Prostate gland (tissue), 2 donors: ENCODE measurements at places on chromosomes 7 and 10. TPM values are rescaled to one million over a fixed set of nuclear protein-coding genes. Genes with fewer than 3 reads are reported as not detected.

HMX2 gene
- 1.0 TPM for total RNA-seq

NYAP1 gene
- 0.73 TPM for total RNA-seq

NME8 gene
- total RNA-seq = 0.91 TPM

CYP3A4 gene
- not detected for total RNA-seq

ASB10 gene
- total RNA-seq = not detected

RPEL1 gene
- not detected for total RNA-seq

CLEC2L gene
- not detected for total RNA-seq

ANKRD1 gene
- total RNA-seq = 20.0 TPM

GSAP gene
- 13.0 TPM for total RNA-seq

LEP gene
- not detected for total RNA-seq

- DNase-seq = no peak
Observed at GRCh38 chr10:21401196-21401595, 124.3 kb downstream of the SKIDA1 start.

DNA sequence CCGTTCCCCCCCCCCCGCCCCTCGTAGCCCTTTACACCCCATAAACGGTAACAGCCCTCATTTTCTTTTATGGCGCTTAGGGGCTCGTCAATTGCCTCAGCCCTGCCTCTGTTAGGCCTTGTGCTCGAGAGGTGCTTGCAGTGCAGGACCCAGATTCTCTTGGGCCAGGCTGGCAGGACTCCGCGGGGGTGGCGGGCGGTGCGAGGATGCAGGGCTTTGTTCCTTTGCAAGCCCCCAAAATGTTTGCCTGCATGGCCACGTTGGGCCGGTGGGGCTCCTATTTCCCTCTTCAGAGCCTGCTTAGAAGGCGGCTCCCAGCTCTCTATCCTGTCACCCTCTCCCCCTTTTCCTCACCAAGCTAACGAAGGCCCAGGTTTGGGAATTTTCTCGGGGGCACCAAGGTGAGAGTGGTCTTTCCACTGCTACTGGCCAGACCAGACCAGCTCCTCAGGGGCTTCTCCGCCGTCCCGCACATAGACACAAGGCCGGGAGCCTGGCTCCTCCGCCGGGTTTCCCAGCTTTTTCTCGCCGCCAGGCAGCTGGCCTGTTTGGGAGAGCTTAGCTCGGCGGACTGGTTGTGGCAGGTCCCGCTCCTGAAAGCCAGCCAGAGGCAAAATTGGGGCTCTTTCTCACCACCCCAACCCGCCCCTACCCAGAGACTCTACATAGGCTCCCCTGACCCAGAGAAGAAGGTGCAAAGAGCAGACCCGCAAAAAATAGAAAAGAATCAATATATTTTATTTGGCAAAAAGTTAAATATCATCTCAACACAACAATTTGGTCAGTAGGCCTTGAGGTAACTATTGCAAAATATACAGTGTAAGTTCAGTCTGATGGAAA lies 3.4 kb downstream of the HOXA9 start:
- no peak for DNase-seq

DNA sequence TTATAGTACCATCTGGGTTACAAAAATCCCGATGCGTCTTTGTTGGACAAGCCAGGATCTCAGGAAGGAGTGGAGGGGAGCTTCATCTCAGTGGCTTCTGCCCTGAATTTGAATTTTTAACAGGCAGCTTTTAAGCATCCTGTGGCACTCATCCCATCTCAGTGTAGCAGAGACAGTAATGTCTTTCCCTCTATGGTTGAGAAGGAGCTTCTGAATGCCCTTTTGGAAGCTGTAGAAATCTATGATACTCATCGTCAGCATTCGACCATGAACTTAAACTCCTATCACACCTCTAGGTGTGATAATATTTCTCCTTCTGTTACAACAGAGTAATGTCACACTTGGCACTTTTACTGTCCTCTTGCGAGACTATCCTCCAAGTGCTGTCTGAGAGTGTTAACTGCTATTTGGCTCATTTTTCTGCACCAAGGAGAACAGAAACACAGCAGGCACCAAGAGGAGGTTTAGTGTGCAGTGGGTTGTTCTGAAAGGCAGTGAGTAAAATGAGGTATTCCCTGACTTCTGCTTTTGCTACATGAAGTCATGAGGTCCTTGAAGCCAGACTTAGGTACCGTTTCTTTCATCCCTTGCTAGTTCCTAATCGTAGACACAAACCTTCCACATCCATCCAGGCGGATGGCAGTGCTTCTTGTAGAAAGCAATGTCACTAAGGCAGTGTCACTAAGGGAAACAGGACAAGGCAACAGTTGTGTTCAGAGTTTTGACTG lies 177.4 kb downstream of the CELF2 start:
- no peak for DNase-seq

GRCh38 chr7:4103352-4104091 lies 578.6 kb upstream of the FOXK1 start:
- DNase-seq = no peak

DNA sequence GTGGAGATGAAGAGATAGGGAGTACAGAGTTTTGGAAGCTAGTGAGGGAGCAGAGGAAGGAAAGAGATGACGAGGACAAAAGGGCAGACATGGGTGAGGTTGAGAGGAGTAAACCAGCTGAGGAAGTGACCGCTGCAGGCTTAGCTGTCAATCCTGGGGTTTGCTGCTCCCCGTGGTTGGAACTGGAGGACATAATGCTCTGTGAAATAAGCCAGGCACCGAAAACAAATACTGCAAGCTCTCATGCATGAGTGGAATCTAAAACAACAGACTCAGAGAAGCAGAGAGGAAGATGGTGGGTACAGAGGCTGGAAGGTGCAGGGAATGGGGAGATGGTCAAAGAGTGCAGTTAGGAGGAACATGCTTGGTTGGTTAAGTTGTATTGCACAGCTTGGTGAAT lies 482.2 kb upstream of the C7orf33 start:
- DNase-seq = no peak

DNA sequence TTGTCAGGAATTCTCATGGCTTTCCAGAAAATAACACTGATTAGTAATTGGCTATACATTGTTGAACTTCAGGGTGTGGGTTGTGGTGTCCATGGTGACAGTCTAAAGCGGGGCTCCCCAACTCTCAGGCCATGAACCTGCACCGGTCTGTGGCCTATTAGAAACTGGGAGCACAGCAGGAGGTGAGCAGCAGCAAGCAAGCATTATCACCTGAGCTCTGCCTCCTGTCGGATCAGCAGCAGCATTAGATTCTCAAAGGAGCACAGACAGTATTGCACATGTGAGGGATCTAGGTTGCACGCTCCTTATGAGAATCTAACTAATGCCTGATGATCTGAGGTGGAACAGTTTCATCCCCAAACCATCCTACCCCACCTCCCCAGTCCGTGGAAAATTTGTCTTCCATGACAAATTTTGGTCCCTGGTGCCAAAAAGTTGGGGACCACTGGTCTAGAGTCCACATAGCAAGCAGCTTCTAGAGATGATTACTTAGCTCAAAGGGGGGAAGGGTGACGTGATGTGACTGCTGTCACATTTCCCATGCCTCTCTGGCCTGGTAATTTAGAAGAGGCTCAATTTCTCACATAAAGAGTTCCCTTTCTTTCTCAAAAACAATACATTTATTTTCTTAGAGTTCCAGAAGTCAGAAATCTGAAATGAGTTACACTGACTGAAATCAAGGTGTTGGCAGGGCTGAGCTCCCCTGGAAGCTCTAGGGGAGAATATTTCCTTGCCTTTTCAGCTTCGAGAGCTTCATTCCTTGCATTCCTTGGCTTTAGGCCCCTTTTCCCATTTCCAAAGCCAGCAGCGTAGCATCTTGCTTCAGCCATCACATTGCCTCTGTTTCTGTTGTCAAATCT lies 17.6 kb upstream of the FAM221A start:
- no peak for DNase-seq

- DNase-seq = no peak
Observed at GRCh38 chr7:142897691-142898090, 12.1 kb upstream of the TRPV6 start.

- DNase-seq = no peak
Observed at GRCh38 chr7:52179934-52180333, 855.5 kb upstream of the POM121L12 start.

DNA sequence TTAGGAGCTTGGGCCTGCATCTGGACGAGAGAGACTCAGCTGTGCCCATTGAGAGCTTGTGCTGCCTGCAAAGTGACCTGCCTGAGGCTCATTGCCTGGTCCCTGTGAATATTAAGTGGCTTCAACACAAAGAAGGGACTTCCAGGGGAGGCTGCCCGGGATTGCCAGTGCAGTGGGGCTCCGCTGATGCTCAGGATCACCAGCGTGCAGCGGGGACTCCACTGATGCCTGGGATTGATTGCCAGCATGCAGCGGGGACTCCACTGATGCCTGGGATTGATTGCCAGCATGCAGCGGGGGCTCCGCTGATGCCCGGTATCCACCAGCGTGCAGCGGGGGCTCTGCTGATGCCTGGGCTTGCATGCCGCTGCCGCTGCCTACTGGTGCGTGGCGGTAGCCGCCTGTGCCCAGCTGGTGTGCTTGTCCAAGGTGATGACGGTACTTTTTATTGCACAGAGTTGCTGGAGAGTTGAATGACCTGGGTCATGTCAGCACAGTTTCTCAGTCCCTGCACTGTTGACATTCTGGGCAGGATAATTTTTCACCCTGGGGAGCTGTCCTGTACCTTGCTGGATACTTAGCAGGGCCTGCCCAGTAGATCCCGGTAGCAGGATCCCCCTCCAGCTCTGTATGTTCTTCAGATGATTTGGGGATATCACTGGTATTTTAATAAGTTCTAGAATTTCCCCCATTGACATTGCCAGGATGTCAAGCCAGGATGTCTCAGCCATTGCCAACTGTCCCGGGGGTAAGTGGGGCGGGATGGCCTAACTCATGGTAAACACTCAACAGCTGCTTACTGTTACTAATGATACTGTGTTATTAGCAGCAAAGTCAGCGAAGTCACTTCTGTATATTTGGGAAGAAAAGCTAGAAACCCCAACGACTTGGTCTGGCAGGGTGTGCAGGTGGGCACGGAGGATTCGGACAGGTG lies 13.0 kb downstream of the DOCK1 start:
- no peak for DNase-seq

DNA sequence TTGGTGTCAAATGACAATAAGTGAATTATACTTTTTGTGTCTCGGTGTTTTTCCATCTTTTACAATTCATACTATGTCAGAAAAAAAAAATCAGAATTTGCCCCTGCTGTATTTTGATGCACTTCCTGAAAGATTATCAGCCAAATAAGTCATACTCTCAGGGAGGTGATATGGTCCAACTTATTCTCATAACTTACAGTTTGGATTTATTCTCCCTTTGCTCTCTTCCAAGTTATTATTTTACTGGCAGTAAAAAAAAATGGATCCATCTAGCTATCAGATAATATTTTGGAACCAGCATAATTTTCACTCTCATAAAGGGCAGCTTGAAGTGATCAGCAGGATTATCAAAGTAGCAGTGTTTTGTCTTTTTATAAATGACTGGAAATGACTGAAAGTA lies 337.1 kb downstream of the BMPER start:
- DNase-seq = no peak

GRCh38 chr7:43943417-43944187 lies 17.4 kb downstream of the UBE2D4 start:
- DNase-seq = no peak

DNA sequence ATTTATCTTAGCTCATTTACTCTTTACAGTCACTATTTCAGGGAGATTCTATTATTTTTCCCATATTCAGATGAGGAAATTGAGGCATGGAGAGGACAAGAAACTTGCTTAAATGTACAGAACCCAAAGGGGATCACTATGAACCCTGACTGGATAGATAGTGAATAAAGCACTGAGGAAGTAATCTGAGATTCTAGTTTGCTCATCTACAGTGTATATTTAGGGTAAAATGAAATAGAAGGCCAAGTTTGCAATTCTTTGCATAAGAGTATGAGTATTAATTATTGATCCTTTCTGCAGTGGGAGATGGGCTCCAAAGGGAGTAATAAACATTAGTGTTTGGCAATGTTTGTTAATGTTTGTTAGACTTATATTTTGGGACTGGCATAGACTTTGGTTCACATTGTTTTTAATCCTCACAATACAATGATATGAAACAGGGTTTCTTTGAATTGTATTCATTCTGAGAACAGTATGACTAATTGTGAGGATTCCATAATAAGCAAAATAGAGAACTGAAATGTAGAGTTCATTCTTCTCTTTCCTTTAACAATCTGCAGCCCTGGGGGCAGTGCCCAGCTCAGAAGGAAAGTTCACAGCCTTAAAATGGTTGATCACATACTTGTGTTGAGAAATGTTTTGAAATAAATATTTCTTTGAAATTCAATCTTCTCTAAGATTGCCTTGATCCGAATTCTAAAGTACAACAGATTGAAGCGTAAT lies 131.0 kb upstream of the ZNF804B start:
- no peak for DNase-seq
